Posterior vena cava (tissue), 2 donors: ENCODE measurements at places on chromosomes 5 and 9.

- DNase-seq, result no peak
These were observed 194.3 kb upstream of the VLDLR start for GRCh38 chr9:2427120-2427891.

DNA sequence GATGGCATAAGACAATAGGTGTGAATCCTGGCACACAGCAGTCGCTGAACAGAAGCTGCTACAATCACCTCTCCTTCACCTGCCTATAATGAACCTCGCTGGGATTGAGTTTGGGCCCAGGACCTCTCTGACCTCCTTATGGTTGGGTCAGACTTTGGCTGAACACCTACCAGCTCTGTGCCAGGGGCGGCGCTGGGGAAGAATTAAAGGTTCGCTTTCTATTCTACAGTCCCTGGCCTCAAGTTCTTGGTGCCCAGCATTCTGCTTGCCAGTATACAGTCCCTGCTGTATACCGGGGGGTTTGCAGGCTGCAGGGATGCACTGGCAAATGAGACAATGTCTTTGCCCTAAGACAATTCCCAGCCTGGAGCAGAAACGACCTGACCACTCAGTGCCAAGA lies 895 bp upstream of the STRBP start:
- DNase-seq, result no peak

GRCh38 chr9:4375424-4376200 lies 75.7 kb upstream of the GLIS3 start:
- DNase-seq, result no peak

DNA sequence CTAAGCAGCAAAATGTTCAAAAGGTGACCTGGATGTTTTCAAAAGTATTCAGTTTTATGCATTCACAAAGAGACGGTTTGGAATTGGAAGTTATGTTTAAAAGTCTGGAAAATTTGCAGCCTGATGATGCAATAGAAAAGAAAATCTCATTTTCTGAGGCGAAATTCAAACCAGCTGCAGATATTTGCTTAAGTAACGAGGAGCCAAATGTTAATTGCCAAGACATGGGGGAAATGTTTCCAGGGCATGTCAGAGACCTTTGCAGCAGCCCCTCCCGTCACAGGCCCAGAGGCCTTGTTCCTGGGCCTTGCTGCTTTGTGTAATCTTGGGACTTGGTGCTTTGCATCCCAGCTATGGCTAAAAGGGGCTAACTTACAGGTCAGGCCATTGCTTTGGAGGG lies 228.2 kb downstream of the MAN2A1 start:
- no peak for DNase-seq

DNA sequence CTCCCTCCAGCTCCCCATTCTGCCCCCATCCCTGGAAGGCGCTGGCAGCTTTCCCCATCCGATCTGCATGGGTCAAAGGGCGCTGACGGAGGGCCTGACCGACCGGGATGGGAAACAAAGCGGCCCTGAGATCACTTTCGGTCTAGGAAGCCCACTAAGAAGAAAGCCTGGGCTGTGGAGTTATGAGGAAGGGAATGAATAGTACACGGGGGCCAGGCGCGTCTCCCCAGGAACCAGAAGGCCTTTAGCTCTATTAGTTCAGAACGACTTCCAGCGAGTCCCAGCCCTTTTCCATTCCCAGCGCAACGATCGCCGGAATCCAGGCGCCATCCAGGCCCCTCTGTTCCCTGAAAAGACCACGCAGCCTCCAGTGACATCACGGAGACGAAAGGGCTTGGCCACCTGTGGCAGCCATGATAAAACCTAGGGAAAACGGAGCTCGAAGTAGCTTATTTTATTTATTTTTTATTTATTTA lies 70.1 kb upstream of the CCDC180 start:
- DNase-seq, result no peak

DNA sequence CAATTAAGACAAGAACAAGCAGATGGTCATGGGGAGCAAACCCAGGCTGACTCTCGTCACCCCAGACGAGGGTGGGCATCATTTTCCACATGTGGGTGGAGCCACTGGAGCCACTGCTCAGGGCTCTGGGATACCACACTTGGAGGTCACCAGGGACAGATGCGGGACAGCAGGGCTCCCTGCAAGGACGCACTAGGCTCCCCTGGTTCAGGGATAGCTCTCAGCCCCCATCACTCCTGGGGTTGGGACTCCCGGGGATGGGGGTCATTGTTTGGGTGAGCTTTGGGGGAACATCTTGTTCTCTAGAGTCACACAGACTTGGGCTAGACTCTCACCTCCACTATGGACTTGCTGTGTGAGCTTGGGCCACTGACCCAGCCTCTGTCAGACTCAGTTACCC lies 57.8 kb downstream of the GTF3C4 start:
- DNase-seq, result no peak

- peak; percentile 99 for DNase-seq
These were observed 507 bp upstream of the TENT4A start for GRCh38 chr5:6712577-6713273.

DNA sequence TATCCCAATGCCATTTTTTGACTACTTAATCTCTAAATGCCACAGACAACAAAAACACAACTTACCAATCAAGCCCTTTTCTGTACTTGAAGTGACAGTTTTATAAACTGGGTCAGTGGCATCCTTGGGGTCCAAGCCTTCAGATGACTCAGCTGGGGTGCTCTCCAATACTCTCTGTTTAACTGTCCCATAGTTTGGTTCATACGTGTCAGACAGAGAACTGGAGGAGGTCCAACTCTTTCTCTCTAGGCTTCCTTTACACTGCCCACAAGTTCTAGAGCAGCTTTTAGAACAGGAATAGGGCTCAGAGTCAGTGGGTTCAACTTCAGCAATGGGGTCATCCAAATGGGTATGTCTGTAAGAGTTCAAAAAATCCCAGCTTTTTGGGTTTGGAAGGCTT lies 166.9 kb downstream of the CDC42SE2 start:
- no peak for DNase-seq

GRCh38 chr5:162703914-162704313 lies 636.3 kb downstream of the GABRG2 start:
- no peak for DNase-seq

GRCh38 chr5:2524620-2525019 lies 226.9 kb downstream of the IRX2 start:
- DNase-seq, result no peak

DNA sequence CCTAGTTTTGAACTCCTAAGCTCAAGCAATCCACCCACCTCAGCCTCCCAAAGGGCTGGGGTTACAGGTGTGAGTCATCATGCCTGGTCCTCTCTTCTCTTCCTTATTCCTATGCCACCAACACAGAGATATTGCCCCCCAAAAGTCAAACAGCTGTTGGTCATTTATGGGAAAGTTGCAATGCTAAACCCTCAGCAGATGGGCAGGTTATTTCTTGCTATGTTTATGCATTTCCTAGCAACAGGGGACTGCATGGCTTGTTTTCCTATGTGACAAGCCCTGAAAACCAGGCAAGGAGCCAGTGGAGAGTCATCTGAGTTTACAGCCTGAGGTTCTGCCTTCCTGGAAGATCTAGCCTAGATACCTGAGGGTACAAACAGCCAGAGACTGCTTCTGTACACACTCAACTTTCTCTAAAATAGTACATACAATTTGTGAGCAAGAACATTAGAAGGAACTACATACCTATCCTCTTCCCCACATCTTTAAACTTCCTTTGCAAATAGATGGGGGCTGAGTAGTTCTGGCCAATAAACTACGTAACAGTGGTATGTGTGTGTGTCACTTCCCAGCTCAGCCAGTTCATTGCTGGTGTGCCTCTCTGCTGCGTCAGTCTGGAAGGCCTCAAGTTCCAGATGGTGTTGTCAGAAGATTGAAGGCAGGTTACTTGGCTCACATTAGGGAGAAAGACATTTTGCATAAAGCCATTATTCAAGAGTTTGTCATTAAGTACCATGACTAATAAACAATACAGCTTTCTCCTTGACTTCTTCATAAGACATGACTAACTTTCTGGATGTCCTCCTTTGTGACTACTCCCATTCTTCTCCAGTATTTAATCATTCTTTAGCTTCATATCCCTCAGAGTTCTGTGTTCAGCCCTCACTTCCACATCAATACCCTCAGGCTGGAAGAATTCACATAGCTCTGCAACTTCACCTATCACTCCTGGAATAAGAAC lies 65.3 kb downstream of the CSNK1A1 start:
- peak; percentile 89 for DNase-seq

DNA sequence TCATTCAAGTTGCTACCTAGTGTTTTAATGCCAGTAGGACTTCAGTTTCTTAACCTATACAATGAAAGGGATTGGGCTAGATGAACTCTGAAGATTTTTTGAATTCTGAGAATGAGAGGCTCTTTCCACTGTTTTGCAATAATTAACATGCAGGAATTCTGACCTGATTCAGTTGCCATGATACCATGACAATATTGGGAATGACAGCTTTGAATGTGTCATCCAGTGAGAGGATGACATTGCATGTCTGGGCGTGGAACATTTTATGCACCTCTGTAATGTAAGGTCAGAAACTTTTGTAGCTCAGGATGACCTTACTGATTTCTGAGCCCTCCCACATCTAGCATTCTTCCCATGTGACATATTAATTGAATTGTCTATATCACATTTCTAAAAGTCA lies 30.6 kb upstream of the SPINK5 start:
- no peak for DNase-seq

GRCh38 chr9:135050072-135050990 lies 37.1 kb upstream of the OLFM1 start:
- DNase-seq, result peak; percentile 68

DNA sequence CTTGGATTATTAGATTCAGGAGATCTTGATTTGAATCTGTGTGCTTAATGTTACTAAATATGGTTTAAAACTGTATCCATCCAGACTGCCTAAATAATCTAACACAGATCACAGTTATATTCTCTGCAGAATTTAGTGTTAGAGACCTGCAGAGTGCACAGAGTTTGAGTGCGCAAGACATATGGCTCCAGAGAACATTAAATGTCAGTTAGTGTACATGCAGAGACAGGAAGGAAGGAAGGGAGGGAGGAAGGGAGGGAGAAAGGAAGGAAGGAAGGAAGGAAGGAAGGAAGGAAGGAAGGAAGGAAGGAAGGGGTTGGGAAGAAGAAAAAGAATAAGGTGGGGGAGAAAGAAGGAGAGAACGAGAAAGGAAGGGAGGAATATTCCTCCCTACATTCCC lies 210.0 kb upstream of the COX7C start:
- DNase-seq, result no peak

DNA sequence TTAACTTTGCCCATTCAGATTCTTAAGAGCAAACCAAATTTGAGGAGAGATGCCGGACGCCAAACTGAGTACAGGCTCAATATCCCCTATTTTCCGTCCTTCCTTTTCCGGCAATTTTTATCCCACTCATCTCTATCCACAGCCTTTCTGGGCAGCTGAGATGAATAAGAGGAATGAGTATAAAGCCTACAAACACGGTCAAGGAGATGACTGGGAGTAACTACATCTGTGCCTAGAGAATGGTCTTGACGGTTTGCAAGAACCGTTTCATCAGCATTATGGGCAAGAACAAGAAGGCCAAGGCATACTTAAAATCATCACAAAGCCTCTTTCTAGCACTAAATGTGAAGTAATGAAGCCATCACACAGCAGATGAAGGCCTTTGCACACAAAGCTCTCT lies 227.3 kb downstream of the DCP2 start:
- no peak for DNase-seq

DNA sequence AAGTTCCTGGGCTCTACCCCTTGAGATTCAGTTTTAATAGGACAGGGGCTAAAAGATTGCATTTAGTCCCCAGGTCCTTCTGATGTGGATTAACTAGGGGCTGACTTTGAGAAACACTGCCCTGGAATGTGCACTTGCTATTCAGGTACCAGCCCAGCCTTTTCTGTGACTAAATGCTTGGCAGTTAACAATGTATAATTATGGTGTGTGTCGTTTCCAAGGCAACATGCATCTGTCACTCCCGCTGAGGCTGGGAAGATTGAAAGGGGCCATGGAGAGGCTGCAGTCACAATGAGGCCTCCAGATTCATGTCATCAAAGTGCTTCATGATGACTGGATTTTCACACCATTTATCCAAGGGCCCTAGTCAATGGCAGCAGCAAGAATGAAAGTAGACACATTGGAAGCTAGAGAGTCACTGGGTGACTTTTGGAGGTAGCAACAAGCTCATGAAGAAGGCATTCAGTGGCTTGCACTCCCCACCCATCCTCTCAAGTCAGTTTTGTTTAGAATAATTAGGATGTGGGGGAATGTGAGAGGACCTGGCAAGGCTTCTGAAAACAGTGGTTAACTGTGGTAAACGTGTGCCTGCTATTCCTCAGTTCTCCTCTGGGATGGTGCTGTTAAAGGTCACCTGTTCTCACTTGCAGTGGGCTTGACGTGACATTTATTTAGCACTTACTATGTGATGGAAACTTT lies 28.3 kb downstream of the RAI14 start:
- DNase-seq, result no peak

GRCh38 chr9:133089271-133089671 lies 27.5 kb downstream of the CEL start:
- DNase-seq, result no peak

DNA sequence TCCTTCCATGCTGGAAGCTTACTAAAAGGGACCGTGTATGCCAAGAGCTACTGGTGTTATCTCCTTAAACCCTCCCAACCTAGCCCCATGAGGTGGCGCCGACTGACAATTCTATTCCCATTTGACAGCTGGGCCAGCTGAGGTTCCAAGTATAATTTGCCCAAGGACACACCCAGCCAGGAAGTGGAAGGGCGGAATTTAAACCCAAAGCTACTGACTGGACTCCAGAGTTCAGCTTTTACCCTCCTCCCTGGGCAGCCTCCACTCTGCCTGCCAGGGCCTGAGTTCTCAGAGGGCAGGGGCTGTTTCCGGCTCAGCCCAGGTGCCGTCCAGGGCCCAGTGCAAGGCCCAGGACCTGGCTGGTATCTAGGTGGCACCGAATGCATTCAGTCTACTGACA lies 71.8 kb downstream of the C9orf50 start:
- DNase-seq, result peak; percentile 71

GRCh38 chr5:3854188-3854821 lies 258.7 kb downstream of the IRX1 start:
- DNase-seq, result no peak

- DNase-seq, result no peak
These were observed 196.1 kb downstream of the ANXA1 start for GRCh38 chr9:73347720-73348119.

GRCh38 chr5:54965806-54966205 lies 19.6 kb downstream of the ESM1 start:
- DNase-seq, result no peak

- DNase-seq, result no peak
These were observed 142.5 kb downstream of the CDH12 start for GRCh38 chr5:22710660-22711059.

- no peak for DNase-seq
These were observed 10.5 kb downstream of the DOCK2 start for GRCh38 chr5:169647566-169647965.

DNA sequence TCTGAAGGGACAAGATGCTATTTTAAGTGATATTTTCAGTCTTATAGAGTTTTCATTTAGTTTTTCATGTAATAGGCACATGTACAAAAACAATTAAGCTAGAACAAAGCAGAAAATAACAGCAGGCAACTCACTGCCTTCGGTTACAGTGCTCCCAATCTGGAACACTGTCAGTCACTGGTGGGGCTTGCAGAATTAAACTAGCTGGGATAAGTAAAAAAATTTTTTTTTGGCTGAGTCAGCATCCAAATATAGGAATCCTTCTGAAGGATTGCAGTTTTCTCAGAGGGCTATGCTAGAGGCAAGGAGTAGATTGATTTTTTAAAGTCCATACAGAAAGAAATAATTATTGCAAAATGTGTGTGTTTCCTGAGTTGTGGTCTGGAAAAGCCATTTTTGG lies 250.2 kb upstream of the RFX3 start:
- no peak for DNase-seq
